ENCODE measurements at places on chromosomes 7 and 10.

GRCh38 chr7:104895522-104896236, 118.3 kb upstream of the KMT2E start:
- no peak for DNase-seq

GRCh38 chr7:31055471-31055870, 3.4 kb downstream of the ADCYAP1R1 start:
- no peak for DNase-seq

DNA sequence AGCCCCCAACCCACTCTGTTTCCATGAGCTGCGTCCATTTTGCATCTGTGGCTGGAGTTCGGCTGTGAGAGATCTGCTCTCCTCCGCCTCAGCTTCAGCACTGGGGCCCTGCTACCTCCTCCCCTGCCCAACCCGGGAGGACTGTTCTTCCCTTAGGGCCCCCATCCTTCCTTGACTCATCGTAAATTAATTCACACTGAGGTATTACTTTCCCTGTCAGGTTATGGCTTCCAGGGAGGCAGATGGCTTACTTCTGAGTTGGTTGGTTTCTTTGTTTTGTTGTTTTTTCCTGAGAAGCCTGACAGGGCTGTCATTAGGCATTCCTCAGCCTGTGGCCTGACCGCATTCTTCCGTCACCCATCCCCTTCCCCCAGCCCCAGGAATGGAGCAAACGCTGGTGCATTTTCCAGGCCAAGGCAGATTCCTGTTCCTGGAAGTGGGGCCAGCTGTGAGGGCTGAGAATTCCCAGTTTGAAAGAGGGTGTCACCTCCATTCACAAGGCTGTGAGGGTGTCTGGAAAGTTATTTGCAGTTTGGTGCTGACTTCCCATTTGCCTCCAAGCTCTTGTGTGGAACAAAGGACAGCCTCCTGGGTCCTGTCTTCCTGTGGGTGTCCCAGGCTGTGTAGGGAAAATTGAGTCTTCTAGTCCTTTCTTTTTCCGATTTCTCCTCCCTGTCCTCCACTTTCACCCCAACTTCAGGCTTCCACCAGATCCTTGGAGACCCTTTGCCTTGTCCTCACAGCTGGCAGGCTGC, 11.7 kb downstream of the CPA5 start:
- DNase-seq, result no peak

GRCh38 chr10:77332256-77332655, 305.4 kb downstream of the KCNMA1 start:
- no peak for DNase-seq

DNA sequence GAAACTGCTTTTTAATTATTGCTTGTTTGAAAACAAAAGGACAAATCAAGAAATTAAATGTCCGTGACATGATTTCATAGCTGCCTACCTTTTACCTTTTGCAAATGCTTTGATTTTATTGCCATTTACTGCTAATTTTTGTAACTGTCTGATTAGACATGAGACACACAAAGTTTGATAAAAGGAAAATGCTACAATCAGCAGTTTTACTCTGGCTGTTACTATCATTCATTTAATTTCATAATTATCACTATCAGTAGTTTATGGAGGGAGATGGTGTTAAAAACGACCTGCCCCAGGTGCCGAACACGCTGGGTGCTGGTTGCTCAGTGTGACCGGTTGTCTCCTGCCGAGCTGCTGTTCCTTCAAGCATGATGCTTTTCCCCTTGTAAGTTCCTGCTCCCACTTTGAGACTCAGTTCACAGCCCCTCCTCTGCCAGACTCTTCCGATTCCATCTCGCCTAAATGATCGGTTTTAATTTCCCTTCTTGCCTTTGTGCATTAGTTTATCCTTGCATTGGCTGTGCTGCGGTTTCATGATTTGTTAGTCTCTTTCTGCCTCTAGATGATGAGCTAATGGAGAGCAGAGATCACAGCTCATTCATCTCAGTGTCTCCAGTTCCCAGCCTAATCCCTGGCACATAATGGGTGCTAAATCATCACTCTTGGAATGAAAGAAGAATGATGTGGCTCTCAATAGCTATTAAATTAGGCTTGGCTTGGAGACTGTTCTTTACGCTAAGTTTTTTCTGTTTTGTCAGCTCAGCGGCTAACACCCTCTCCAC, 110.6 kb downstream of the PFKFB3 start:
- no peak for DNase-seq

DNA sequence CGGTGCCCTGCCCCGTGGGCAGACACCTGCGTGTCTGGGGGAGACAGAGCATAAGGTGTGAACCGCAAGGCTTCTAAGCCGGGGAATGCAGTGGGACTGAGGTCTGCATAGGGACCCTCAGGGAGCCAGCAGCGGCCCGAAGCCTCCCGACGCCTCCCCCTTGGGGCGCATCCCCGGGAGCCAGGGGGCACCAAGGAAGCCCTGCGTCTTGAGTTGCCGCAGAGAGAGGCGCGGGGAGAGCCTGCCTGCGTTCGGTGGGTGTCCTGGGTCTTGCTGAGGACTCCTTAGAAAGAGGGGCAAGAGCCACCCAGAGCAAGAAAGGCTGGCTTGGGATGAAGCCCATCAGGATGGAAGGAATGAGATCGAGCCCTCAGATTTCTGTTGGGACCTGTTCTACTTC, 18.2 kb upstream of the UNCX start:
- no peak for DNase-seq

- DNase-seq, result no peak
Measured at GRCh38 chr7:114942446-114943175, 20.7 kb downstream of the MDFIC start.

- no peak for DNase-seq
Measured at GRCh38 chr7:140348161-140348849, 50.0 kb downstream of the SLC37A3 start.

- no peak for DNase-seq
Measured at GRCh38 chr10:7706534-7707073, 3.5 kb downstream of the ITIH2 start.

GRCh38 chr7:29113384-29114102, 32.8 kb downstream of the CPVL start:
- no peak for DNase-seq

DNA sequence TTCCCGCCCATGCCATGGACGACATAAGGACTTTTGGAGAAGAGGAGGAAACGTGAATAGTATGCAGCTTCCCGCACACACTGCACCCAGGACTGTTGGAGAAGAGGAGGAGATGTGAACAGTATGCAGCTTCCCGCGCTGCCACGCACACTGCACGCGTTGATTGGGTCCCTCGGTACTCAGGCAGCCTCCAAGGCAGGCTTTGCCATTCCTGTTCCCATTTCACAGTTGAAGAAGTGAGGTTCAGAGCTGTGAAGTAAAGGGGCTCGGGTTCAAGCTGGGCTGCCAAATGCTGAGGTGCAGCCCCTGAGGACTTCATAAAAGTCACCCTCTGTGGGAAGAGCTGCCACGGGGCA, 147.9 kb upstream of the FAM20C start:
- DNase-seq, result peak; percentile 57

GRCh38 chr7:141568227-141568626, 17.0 kb downstream of the AGK start:
- DNase-seq, result no peak

- no peak for DNase-seq
Measured at GRCh38 chr7:74612015-74612829, 45.3 kb upstream of the GTF2I start.

- DNase-seq, result no peak
Measured at GRCh38 chr7:151342102-151342646, 562 bp downstream of the NUB1 start.

DNA sequence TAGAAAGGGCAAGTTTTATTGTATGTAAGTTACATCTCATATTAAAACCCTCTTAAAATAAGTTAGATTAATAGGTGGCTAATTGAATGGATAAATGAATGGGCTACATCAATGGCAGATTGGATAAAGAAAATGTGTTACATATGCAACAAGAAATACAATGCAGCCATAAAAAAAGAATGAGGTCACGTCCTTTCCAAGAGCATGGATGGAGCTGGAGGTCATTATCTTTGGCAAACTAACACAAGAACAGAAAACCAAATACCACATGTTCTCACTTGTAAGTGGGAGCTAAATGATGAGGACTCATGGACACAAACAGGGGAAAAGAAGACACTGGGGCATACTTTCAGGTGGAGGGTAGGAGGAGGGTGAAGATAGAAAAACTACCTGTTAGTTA, 182.2 kb upstream of the GNAI1 start:
- DNase-seq, result no peak

- no peak for DNase-seq
Measured at GRCh38 chr10:31374146-31374696, 55.2 kb downstream of the ZEB1 start.

DNA sequence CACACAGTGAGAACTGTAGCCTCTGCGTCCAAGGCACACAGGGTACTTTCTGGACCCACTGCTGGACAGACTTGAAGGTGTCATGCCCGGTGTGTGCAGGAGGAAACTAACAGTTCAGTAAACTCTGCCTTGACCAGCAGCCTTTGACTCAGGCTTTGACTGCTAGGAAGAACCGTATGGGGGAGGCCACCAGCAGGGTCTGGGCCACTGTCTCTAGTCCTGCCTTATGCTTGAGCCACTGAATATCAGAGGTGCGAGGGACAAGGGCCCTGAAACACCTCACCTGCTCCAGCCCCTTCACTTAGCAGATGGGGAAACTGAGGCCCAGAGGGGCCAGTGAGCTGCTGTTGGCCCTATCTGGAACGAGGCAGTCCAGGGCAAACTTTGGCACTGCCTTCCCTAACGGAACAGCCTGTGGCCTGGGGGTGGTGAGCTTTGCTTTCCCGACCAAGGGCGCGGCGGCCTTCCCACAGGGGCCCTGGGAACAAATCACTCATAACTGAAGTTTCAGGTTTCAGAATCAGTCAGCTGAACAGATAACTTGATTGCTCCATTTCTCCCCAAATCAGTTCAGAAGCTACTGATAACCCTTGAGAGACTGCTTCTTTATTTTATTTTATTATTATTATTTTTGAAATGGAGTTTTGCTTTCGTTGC, 130.0 kb downstream of the FAM53B start:
- DNase-seq, result no peak

DNA sequence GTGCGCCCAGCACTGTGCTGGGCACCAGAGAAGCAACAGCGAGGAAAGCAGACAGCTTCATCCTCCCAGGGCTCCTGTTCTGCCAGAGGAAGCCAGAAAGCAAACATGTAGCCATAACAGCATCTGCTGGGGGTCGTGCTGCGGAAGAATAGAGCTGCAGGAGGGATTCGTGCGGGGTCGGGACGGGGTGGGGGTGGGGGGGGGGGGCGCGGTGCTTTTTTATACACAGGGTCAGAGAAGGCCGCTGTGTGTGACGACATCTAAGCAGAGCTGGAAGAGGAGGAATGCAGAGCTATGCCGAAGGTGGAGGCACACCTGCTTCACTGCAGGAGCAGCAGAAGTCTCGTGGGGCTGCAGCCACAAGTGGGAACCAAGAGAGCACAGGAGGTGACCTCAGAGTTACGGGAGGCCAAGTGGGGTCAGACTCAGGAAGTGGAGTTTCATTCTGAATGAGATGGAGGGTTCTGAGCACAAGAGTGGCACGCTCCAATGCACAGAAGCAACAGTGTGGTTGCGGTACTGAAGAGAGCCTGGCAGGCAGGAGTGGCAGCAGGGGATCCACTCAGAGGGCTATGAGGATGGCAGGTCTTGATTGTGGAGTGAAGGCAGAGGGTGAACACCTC, 11.1 kb downstream of the PKD1L1 start:
- no peak for DNase-seq

GRCh38 chr10:44832595-44833390, 78.3 kb upstream of the TMEM72 start:
- DNase-seq, result no peak

DNA sequence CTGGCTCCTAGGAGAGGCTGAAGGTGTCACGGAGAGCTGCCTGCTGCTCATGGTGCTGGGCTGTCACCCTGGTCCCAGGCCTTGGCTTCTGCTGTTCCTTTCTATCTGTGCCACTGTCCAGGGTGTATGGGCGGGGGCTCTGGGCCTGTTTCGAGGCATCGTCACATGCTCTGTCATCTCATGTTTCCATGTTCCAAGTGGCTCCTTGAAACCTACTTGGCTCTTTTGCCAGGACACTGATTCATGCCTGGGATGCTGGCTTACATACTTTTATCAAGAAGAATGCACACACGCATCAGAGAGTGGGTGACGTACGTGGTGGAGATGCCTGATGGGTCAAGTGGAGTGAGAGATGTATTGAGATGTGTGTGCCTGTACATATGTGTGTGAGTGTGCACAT, 50.9 kb downstream of the ADCY1 start:
- no peak for DNase-seq

DNA sequence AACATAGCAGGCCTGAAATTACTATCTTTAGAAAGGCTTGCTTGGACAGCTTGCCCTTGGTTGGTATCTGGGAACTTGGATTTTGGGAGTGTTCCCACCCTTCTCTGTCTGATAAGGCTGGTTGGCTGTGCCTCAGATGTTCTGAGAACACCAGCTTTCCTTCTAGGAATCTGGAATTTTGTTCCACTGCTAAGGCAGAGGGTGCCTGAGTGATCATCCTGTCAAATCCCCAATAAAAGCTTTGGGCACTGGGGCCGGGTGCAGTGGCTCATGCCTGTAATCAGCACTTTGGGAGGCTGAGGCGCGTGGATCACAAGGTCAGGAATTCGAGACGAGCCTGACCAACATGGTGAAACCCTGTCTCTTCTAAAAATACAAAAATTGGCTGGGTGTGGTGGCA, 5.0 kb downstream of the TRUB1 start:
- no peak for DNase-seq

DNA sequence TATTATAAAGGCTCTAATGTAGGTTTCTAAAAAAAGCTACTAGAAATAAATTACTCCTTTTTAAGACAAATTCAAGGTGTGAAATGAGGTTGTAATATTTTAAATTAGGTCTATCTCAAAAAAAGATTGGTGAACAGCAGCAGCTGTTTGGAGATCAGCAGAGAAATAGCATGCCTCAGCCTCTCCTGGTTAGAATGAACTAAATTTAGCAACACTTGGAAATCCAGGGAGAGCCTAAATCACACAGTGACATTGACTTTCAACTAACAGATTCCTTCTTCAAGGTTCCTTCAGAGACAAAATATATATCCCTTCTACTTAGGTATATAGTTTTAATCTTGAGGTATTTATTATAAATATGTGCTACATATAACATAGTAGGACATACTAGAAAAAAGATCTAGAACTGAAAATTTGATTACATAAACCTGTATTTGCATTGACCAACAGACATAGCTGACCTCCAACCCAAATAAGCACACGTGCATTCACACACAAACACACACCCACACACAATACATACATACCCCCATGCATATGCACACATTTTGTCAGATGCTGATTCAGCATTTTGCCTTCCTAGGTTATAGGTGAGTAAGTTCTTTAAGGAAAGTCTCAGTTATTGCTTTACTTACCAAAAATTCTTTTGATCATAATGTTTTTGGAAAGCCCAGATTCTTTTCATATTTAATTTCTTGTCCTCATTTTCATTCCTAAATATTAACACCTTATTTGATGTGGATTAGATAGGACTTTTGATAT, 47.3 kb downstream of the DGKB start:
- no peak for DNase-seq

DNA sequence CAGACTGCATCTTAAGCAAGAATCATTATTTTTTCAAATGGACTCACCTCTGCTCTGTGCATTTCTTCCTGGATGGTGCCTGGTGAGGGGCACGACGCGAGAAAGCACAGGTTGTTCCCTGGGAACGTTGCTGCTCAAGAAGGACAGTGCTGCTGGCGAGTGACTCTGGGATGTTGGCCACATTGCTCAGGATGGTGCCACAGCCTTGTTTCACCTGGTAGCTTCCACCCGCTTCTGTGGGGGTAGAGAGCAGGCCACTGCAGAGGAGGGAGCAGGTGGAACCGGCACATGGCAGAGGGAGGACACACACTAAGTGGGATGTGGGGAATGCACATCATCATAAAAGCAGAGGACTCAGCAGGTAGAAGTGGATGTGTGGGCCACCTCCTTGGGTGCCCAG, 444.7 kb downstream of the TCERG1L start:
- DNase-seq, result no peak

GRCh38 chr7:80319461-80319860, 184.8 kb downstream of the GNAI1 start:
- no peak for DNase-seq

Measured in type B pancreatic cell (in vitro differentiated cells).